NT2/D1 (cell line): ENCODE measurements at places on chromosomes 16 and 17.
A peak's percentile ranks its signal among the peaks of the same experiment; 100 is the strongest.

DNA sequence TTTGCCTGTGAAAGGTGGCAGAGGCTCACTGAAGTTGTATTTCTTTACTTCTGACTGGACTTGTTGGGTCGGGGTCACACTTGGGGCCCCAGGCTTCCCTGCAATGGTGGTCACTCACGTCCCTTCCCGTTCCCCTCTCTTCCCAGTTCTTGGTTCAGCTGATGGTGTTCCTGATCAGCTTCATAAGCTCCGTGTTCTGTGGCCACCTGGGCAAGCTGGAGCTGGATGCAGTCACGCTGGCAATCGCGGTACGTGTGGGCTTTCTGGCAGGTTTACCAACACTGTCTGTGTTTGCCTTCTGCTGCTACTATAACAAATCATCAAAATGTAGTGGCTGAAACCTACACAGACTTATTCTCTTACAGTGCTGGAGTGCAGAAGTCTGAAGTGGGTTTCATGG, 8.6 kb downstream of the SLC47A1 start:
- no peak for DNase-seq

GRCh38 chr16:24149102-24149501, 107.0 kb upstream of the CACNG3 start:
- no peak for DNase-seq

DNA sequence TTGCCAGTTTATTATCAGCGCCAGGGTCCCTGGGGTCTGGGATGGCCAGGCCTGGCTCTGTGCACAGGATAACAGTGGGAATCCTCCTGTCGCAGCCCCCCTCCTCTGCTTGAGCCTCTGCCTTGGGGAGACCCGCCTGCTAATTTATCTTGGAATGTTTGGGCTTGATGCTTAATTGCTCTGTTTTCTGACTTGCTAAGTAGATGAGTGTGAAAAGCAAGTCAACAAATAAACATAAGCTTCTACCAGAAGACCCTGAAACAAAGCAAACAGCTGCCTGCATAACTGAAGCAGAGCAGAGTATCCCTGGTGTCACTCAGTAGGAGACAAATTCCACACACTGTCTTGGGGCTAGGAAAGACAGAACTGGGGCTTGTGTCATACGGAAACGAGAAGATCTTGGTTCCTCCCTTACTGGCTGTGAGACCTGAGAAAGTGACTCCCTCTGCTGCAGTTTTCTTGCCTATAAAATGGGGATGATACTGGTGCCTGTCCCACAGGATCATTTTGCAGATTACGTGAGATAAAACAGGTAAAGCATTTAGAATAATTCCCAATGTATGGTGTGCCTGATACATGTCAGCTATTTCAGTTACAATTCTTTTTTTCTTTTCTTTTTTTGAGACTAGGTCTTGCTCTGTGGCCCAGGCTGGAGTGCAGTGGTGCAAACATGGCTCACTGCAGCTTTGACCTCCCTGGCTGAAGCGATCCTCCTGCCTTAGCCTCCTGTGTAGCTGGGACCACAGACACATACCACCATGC, 44.8 kb upstream of the IRX3 start:
- DNase-seq, result peak; percentile 91

DNA sequence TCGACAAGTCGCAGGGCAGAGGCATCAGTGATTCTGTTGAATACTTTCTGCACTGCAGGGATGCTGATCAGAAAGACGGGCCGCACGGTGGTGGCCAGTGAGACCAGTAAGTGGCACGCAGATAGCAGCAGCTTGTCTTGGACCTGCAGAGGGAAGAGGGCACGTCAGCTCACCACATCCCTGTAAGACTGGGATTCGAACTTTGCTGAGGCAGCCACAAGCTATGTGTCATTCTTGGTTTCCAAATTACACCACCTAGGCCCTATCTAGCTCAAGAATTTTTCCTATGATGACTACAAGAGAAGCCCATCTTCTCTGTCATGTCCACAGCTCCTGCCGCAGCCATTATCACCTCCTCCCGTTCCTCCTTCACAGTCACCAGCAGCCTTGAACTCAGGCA, 49.4 kb upstream of the GSG1L start:
- no peak for DNase-seq

- no peak for DNase-seq
Observed at GRCh38 chr16:16158082-16158658, 65.1 kb downstream of the ABCC6 start.

DNA sequence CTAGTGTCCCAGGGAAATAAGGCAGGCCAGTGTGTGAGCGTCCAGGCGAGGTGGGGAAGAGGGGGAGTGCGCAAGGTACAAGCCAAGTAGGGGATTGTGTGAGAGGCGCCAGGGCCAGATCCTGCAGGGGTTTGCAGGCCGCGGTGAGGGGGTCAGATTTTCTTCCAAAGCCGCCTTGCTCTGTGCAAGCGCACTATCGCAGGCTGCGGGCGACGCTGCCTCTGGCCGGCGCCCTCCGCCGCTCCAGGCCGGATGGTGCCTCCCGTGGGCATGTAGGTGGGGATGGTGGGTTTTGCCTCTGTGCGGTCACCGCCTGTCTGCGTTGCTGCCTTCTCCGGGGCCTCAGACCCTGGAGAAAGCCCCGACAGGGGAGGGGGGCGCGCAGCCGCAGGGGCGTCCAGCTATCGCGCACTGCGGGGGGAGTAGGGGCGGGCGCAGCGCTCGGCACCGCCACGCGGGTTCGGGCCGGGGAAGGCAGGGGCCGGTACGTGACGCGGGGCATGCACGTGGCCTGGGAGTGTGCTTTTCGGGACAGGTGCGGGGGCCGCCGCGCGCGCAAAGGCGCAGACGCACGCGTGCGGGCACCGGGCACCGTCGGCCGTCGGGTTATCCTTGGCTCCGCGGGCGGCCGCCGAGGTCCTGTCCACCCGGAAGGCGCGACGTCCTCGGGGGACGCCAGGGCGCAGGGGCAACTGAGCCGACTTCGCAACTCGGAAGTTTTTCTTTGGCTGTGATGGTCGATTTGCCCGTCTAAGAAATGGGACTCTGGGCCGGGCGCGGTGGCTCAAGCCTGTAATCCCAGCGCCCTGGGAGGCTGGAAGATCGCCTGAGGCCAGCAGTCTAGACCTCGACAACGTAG, 1.1 kb upstream of the HAPSTR1 start:
- DNase-seq, result peak; percentile 62

DNA sequence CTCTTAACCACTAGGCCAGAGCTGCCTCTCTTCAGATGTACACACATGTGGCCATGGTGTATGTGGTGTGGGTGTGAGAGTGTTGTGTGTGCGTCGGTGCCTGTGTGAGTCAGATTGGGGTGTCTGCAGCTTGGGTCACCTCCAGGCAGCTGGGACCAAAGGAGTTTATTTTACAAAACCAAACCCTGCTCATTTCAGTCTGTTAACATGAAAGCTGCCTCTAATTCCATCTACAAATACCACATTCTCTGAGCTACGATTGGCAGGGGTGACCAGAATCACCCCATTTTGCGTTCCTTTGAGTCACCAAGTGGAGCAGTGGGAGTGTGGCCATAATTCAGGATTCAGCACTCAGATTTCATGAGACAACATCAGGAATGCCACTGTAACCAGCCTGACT, 105.3 kb downstream of the IRX5 start:
- no peak for DNase-seq

- no peak for DNase-seq
Observed at GRCh38 chr17:80374039-80374731, 40.8 kb upstream of the ENDOV start.

DNA sequence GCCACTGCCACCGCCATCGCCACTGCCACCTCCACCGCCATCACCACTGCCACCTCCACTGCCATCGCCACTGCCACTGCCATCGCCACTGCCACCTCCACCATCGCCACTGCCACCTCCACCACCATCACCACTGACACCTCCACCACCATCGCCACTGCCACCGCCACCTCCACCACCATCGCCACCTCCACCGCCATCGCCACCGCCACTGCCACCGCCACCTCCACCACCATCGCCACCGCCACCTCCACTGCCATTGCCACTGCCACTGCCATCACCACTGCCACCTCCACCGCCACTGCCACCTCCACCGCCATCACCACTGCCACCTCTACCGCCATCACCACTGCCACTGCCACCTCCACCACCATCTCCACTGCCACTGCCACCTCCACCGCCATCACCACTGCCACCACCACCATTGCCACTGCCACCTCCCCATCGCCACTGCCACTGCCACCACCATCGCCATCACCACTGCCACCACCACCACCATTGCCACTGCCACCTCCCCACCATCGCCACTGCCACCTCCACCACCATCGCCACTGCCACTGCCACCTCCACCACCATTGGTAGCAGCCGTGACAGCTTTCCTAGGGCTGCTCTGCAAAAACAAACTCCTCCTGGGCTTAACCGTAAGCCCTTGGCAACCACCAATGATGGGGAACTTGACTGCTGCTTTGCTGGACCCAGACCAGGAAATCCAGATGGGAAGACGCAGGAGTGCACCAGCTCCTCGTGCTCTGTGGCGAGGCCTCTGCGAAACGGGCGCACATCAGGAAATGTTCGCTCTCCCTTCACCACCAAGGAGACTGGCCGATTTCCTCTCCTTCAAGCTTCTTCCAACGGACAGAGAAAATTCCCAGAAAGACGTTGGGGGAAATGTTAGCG, 147.2 kb downstream of the RBFOX3 start:
- DNase-seq, result no peak

DNA sequence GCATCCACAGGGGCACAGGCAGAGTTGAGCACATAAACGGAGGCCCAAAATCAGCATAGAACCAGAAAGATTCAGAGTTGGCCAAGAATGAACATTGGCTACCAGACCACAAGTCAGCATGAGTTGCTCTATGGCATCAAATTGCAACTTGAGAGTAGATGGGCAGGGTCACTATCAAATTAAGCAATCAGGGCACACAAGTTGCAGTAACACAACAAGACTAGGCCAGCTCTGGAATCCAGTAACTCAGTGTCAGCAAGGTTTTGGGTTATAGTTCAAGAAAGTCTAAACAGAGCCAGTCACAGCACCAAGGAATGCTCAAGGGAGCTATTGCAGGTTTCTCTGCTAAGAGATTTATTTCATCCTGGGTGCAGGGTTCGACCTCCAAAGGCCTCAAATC, 12.9 kb downstream of the G6PC1 start:
- DNase-seq, result no peak

DNA sequence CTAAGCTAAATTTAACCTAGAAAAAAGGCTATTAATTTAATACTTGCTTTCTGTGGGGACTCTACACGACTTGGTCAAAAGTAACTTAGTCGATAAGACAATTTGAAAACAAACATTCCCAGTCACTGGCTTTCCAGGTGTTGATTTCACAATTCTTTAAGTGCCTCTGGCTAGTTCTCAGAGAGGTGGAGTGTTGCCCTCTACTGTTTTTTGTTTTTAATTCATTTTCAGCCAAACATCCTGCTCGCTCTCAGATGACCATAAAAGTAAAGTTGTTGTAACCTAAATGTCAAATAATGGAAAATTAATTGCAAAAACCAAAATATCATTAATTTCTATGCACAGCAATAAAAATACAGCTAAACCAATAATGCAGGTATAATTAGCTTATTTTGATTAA, 107.1 kb downstream of the MYO1D start:
- DNase-seq, result no peak

- DNase-seq, result no peak
Observed at GRCh38 chr17:18904482-18904881, 46.6 kb downstream of the PRPSAP2 start.
